ENCODE measurements at places on chromosomes 7 and 10. TPM values are rescaled to one million over a fixed set of nuclear protein-coding genes. Genes with fewer than 3 reads are reported as not detected.

DNA sequence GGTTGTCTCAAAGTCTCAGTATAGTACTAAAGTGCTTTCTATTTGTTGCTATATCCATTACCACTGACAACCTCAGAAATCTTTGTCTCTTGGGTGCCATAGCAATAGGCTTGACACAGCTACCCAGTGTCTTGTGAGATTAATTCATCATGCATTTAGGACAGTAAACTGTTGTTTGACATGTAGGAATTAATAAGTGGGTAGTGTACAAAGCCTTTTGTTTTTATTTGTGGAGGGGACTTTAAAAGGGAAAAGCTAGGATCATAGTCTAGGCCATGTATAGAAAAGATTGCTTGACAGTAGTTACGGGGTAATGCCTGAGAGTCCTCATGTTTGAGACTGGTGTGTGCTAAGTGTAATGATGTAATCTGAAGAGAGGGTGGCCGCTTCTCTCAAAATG is 102.6 kb upstream of the AGR3 start:
- DNase-seq, result no peak

The MYH16 gene
- not detected for total RNA-seq

The NPY gene
- total RNA-seq, result not detected

The PPP1R17 gene
- total RNA-seq, result not detected

DNA sequence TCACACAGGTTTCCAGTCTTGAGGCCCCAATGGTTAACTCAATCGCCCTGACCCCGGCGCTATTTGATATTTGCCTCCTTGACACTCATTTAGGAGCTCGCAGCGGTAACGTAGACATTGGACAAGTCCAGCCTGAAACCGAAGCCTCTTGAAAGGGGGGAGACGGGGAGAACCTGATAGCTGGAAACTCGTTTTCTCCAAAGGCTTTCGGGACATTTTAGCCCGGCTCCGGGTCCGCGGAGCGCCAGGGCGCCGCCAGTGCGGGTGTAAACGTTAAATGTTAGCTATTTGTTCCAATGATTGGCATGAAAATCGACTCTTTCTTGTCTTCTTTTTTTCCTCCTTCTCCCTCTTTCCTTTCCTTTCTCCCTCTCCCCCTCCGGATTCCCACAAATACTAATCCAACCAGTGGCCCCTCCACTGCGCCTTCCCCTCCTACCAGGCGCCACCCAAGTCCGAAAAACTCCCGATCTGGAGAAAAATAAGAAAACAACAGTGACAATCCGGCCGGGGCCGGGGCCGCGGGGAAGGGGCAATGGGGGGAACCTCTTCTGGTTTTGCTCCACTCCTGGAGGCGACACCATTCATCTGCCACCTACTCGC is 17.2 kb upstream of the GATA3 start:
- DNase-seq, result no peak

GRCh38 chr10:124849111-124849773 is 47.6 kb downstream of the ABRAXAS2 start:
- no peak for DNase-seq

DNA sequence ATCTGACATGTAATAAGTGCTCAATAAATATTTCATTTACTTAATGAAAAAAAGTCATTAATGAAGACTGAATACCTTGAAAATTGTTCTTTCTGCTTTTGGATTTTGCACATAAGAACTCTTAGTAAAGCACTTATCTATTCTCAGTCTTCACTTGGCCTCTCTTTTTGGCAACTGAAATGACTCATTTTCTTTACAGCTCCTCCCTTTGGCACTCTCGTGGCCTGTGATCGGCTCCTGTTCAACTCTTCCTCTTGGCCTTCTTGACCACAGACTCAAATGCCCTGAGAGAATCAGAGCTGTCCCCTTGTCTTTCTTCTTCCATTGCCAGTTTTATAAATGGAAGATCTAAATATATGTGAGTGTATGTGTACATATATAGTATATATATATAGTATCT is 54.2 kb downstream of the FOXP2 start:
- no peak for DNase-seq

The ADARB2 gene
- total RNA-seq, result 0.99 TPM

The THSD7A gene
- not detected for total RNA-seq

DNA sequence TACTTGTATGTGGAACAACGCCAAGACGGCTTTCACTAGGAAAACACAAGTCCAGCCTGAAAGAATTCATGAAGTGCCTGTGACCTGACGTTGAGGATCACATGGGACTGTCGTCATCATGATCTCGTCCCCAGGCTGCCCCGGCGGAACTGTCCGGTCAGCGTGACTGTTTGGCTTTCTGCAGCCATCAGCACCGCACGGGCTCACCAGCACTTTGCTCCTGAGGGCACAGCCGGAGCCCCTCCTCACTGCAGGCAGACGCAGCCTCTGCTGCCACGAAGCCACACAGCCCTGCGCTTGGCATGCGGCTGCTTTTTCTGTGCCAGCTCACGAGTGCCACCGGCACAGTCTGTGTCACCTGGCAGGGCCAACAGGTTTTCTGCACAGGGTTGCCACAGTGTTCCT is 9.4 kb upstream of the GET4 start:
- DNase-seq, result no peak

The SPDYE2 gene
- 0.31 TPM for total RNA-seq

The TMEM130 gene
- total RNA-seq, result not detected

GRCh38 chr7:18457832-18458231 is 37.7 kb upstream of the HDAC9 start:
- no peak for DNase-seq

DNA sequence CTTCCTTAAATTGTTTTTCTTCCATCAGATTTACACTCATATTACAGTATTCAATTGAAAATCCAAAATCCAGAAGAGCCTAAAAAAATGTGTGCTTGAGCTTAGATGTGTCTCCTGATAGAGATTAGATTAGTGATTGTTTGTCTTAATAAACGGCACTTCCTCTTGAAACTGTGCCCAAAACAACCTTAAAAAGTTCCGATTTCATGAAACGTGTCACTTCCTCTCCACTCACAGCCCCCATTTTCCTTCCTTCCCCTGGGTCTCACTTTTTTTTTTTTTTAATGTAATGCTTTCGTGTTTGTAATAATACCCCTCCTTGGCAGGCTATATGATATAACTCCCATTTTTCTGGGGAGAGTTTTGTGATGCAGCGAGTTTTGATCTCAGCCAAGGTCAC is 114.8 kb upstream of the ADO start:
- DNase-seq, result no peak

The GOLGA7B gene
- total RNA-seq, result 10.4 TPM

The LIPJ gene
- total RNA-seq, result not detected

The PILRA gene
- 11.5 TPM for total RNA-seq

GRCh38 chr10:90227217-90227656 is 525.8 kb downstream of the KIF20B start:
- DNase-seq, result no peak

The GRM8 gene
- total RNA-seq, result not detected

DNA sequence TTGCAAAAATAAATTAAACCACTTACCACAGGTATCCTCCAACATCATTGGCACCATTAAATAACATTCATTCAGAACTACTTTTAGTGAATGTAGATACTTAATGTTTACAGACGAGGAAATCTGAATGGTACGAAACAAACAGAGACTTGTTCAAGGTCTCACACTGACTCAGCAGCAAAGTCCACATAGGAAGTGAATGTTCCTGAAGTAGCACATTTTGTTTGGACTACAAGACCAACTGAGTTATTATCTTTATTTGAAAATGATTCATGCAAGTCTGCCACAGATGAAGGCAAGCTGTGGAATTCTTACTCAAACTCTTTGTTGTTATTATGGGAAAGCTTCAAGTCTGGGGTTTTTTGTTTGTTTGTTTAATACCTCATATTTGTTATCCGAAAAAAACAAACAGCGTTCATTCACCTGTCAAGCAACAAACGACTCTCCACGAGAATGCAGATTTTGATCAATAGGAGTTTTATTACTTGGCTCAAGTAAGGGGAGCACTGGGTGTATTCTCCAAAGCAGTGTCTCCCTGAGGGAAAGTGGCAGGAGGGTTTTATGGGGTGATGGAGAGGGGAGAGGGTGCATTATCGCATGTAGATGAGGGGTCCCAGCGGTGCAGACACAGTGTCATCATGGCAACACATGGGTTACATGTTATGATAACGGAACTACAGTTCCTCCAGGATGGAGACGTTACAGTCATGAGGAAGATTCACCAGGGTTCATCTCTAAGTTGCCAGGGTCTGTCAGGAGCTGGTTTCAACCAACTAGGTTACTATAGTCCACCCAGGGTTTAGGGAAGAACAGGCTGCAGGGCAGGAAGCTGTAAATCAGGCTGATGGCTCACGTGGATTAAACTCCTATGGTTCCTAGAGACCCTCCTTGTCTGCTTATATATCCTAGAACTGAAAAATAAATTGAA is 147.7 kb upstream of the AKR1E2 start:
- no peak for DNase-seq

The PRR15 gene
- not detected for total RNA-seq

DNA sequence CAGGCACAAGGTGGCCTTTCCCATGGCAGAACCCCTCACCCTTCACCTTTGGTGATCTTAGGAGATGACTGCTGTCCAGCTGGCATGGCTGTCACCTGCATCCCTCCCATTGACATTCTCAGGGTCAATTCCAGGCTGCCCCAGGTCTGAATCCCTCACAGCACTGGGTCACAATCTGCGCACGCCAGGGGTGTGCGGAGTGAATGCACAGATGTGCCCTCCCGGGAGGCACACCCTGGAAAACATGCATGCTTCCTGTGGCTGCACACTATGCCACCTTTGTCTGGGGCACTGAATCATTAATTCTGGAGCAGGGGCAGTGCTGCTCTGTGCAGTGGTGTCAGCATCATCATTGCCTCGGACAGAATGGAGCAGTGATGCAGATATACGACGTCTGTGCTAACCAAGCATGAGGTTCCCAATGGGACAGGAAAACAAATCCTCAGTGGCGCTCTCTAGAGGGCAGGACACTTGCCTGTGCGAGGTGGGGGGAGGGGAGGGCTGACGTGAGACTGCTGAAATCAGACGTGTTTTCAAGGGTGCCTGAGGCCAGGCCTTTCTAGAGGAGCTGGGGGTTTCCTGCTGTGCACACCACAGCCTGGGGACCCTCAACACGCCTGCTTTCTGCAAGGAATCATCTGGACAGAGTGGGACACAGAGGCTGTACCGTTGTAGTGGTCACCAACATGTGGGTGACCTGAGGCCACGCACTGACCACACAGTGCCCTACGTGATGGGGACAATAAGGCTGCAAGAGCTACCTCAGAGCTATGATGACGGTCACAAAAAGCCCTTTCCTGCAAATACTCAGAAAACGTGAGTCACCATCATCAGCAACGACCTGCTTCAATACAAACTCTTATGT is 77.9 kb downstream of the HIPK2 start:
- DNase-seq, result no peak

The PNLIP gene
- total RNA-seq, result not detected

DNA sequence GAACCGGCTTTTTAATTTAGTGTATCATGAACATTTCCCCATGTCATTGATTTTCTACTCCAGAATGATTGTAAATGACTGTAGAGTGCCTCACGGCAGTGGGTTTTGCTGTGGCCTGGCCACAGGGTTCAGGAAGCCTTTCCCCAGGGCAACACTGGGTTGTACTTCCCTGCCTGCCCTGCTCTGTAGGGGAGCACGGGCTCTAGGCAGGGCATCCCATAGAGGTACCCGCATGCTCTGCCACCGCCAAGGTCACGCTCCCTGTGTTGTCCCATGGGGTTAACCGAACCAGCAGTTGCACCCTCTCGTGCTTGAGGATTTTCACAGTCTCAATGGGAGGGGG is 63.8 kb downstream of the BPGM start:
- DNase-seq, result no peak

DNA sequence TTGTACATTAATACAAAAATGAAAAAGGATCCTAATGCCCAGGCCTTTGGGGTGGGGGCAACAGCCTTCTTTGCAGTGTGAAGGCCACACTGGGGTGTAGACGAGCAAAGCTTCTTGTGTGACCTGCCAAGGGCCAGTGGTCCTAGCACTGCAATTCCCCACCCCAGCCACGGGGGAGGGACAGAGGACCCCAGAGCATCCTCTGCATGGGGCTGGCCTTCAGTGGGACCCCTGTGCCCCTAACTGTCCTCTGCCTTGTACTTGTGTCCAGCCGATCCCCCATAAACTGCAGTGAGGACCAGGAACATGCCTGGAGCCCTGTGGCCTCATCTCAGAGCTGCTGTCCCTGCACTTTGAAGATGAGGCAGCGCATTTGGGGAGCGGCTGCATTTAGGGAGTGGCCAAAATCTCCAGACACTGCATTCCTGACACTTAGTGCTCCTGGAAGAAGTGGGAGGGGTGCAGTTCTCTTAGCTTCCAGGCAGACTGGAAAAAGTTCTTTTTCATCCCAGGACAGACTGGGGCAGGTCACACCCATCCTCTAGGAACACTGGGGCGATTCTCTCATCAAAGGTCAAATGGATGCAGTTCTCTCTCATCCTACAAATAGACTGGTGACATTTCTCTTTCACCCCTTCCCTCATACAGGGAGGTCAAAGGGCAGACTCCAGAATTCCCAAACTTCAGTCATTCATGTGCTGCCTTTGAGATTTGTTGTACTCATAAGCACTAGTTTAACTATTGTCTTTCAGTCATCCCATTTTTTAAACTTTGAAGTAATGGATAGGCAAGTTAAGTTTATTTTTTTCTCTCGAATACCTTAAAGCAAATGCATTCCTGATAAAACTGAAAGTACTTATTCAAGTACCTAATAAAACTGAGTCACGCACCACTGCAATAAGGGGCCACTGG is 922 bp upstream of the MYO1G start:
- peak; percentile 52 for DNase-seq

GRCh38 chr7:31070991-31071644 is 19.0 kb downstream of the ADCYAP1R1 start:
- no peak for DNase-seq

The TMEM196 gene
- total RNA-seq, result not detected

The TRIM50 gene
- total RNA-seq, result not detected

The SUN3 gene
- total RNA-seq, result 0.97 TPM

DNA sequence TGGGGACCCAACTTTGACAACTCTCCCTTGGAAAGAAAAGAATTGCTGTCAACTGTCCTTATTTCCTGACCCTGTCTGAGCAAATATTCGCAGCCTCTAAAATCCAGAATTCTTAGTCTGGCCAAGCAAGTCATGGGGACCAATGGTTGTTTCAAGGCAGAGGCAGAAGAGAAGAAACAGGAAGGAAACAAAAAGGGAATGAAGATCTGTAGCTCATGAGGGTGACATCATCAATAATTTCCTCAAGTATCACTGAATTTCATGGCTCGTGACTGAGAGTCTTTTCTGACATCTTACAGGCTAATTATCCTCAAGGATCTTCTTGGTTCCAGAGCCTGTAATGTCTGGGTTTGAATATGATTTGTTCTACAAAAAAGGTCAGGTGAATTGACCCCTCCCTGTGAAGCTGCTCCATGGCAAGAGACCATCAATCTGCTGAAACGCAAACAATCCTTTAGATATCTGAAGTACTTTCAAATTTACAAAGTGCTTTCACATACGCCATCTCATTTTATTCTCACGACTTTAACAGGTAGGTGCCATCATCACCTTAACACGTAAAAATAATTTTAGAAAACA is 5.8 kb downstream of the CDK6 start:
- DNase-seq, result no peak

DNA sequence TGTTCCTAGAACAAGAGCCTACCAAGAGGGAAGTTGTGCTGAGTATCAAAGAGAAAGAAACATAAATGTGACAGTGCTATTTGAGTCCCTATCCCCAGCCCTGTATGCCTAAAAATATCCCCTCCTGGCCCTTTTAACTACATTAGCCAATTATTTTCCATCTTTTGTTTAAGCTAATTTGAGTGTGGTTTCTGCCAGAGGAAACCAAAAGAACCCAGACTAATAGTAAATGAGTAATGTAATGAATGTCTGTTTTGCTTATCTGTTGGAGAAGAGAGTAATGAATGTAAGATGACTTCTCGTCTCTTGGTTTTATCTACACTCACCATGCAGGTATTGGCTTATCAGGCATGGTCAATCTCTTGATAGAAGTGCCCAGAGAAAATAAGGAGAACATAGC is 134.4 kb upstream of the CDK1 start:
- no peak for DNase-seq

The CCDC7 gene
- total RNA-seq, result 15.8 TPM

The HECW1 gene
- total RNA-seq, result not detected
